ENCODE measurements at places on chromosomes 3 and 15.

DNA sequence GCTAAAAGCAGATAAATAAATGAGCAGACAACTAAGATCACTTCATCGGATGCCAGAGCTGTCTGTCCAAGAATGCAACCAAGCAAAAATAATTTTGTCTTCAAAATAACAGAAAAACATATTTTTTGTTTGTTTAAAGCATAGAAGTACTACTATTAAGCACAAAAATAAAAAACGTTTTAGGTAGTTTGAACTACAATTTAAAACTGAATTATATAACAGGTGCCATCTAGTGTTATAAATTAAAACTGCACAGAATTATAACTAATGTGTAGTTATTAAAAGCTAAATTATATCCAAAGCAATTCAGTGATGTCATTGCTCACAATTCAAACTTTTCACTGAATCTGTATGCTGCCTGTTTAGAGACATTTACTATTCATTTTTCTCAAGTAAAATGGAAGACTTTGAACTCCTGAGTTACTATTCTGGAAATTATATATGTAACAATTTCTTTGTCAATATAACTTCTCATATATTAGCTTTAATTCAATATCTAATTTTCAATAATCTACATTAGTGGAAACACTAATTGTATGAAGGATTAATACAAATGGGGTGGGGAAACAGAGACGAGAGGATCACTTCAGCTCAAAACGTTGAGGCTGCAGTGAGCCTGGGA is 29.5 kb downstream of the LINS1 start:
- DNase-seq = no peak

GRCh38 chr3:142276781-142277180 is 51.4 kb upstream of the GK5 start:
- DNase-seq = peak; percentile 63

- DNase-seq = no peak
Measured at GRCh38 chr3:81920816-81921215, 159.4 kb upstream of the GBE1 start.

DNA sequence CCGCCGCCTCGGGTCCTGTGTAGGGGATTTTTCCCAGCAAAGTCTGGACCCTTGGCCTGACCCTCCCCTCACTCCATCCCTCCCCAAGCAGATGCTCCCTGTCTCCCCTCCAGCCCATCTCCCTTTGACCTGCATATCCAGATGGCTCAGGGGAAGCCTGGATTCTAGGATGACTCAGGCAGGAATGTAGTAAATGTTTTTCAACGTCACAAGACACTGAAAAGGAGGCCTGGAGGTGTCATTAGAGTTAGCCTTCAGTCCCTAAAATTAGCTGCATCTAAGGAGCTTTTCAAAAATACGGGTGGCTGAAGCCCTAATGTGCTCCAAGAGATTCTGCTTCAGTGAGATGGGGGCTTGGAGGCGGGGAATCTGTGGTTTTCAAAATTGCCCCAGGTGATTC is 7.2 kb downstream of the ACAN start:
- no peak for DNase-seq

GRCh38 chr15:45799508-45799907 is 164.7 kb downstream of the SQOR start:
- DNase-seq = no peak

DNA sequence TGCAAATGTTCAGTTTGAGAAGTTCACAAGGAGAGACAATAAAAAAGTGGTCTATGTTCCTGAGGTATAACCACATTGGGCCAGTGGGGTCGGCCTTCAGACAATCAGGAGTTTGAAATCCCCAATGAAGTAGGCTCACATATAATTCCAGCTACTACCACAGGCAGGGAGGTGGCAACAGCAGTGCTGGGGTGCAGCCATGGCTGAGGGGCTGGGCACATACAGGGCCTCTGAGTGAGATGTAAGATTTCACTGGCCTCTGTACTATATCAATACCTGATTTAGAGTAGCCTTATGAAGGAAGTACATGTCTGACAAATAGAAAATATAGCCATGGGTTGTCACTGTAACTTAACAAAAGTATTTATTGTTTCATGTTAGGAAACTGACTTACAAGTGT is 402.2 kb downstream of the TBC1D5 start:
- DNase-seq = no peak

DNA sequence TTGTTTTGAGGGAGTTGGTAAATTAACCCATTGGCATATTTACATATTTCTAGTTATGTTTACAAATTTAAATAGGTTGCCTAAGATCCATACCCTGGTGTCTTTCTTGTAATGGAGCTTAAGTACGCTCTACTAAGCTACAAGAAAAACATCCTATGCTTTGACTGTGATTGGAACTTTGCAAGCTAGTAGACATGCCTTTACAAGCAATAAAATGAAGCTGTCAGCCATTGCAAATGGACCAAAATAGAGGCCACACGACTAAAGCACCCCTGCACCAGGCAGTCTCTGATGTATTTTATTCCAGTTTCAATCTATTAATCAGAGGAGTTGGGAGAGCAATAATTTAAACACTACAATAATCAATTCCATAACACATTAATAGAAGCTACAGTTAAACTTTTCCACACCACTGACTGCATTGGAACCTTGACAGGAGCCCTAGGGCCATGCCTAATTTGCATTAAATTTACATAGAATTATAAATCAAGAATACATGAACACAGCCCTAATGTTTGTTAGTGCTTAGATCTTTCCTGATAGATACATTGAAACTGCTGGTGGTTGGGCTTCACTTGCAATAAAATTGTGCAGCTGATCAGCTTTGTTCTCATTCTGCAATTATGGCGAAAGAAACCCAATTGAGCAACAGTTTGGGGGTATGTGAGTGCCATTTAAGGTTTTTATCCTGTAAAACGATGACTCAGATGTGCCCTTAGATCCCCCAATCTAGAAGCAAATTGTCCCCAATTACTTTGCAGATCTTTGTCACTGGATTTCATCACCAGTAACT is 360.1 kb downstream of the LSAMP start:
- no peak for DNase-seq

GRCh38 chr3:131031660-131032059 is 5.0 kb downstream of the NEK11 start:
- no peak for DNase-seq

GRCh38 chr3:197692641-197693040 is 44.1 kb downstream of the RUBCN start:
- no peak for DNase-seq

DNA sequence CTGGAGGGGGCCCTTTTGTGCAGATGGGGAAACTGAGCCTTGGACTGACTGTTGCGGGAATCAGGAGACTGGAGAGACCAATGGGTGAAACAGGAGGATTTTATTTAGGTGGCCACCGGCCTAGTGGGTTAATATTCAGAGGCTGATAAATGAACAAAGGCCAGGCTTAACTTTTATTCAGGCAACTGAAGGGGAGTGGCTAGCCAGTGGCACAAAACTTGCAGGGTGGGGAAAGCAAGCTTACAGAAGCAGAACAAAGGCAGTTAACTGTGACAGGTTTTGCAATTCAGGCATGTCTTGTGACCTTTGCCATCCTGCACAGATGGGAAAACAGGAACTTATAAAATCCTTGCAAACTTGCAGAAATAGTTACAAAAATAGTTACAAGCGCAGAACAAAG is 24.9 kb upstream of the ACAD9 start:
- no peak for DNase-seq
